ENCODE measurements at places on chromosomes 5 and 9.

- DNase-seq = no peak
Measured at GRCh38 chr9:83140061-83140460, 77.1 kb upstream of the RASEF start.

DNA sequence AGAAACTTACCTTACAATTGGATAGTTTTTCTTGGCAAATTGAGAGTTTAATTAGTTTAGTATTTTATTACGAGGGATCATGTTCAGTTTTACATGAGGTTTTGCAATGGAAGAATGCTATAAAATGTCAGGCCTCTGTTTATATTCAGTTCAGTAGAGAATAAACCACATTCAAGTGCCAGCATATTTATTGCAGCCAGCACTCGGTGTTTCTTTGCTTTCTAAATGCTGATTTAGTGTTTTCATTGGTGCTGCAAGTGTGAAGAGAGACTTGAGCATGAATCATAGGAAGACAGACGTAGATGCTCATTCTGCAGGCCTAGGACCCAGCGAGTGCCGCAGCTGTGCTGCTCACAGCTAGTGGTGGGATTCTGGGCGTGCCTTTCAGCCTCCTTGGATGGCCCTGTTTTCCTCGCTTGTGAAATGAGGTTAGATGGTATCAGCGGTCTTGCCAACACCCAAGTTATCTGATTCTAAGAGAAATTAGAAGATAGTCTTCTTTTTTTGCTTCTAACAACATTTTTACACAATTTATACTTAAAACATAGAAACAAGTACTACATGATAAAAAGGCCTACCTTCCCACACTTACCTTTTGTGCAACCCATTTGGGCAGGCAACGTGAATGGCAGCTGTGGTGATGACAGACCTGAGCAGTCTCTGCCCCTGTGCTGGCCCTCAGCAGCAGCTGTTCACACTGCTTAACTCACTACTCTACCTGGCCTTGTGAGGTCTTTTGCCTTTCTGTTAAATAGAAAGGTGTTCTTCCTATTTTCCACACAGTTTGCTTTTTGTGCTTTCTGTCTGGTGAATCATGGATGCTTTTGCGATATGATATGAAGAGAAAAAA is 26.8 kb upstream of the TNFAIP8 start:
- DNase-seq = no peak

GRCh38 chr9:127662617-127663016 is 44.2 kb upstream of the CFAP157 start:
- no peak for DNase-seq

- no peak for DNase-seq
Measured at GRCh38 chr9:75117564-75117963, 29.2 kb downstream of the OSTF1 start.

DNA sequence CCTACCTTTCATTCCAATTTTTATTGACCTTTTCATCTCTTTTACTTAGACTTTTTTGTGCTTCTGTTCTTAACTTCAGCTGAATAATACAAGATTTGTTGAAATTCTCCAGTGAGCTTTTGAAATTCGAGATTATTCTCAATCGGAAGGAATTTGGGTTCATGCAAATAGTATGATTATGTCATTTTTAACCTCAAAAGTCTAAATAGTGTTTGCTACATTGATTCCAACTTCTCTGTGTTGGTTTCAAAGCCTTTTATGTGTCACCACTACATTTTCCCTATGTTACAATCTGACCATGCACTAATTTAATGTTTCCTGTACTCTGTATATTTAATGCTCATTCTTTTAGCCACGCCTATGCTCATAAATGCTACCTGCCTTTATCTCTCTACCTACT is 44.1 kb downstream of the VPS13A start:
- no peak for DNase-seq

GRCh38 chr9:137590123-137590468 is 216 bp downstream of the ZMYND19 start:
- DNase-seq = no peak

DNA sequence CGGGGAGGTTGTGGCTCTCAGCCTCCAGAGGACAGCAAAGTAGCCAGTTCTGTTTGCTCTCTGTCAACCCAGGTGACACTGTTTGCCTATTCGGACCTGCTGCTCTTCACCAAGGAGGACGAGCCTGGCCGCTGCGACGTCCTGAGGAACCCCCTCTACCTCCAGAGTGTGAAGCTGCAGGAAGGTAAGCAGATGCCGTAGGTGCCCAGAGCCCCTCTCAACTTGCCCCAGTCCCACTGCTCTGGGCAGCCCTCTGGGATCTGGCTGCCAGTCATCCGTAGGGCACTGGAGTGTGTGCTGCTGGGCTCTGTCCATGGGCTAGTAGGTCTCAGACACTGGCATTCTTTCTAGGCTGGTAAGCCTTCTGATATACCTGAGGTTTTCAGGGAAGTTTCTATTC is 59.3 kb downstream of the RGS3 start:
- no peak for DNase-seq

GRCh38 chr5:109863752-109864151 is 174.0 kb downstream of the MAN2A1 start:
- no peak for DNase-seq

DNA sequence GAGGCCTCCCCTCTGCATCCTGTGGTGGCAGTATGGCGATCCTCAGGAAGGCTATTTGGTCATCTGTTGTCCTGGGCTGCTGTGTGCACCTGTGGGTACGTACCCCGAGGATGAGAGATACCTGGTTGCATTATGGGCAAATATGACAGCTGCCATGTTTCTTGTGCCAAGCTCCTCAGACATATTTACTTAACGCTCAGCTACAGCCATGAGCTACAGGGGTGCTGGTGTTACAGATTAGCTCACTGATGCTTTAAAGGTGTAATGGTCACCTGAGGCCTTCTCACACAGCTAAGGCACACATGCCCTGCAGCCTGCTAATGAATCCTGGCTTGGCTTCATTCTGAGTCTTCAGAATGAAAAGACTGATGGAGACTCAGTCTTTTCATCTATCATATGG is 12.0 kb downstream of the NDST1 start:
- DNase-seq = no peak

- DNase-seq = no peak
Measured at GRCh38 chr9:109972026-109972882, 192.3 kb downstream of the PALM2AKAP2 start.
